ENCODE measurements at places on chromosomes 11 and 22.
A peak's percentile ranks its signal among the peaks of the same experiment; 100 is the strongest.

- DNase-seq = no peak
Observed at GRCh38 chr11:107493117-107493516, 35.5 kb upstream of the CWF19L2 start.

GRCh38 chr22:43886231-43886630 is 5.6 kb downstream of the PNPLA5 start:
- no peak for DNase-seq

- DNase-seq = no peak
Observed at GRCh38 chr11:65114538-65115171, 2.8 kb downstream of the ZNHIT2 start.

DNA sequence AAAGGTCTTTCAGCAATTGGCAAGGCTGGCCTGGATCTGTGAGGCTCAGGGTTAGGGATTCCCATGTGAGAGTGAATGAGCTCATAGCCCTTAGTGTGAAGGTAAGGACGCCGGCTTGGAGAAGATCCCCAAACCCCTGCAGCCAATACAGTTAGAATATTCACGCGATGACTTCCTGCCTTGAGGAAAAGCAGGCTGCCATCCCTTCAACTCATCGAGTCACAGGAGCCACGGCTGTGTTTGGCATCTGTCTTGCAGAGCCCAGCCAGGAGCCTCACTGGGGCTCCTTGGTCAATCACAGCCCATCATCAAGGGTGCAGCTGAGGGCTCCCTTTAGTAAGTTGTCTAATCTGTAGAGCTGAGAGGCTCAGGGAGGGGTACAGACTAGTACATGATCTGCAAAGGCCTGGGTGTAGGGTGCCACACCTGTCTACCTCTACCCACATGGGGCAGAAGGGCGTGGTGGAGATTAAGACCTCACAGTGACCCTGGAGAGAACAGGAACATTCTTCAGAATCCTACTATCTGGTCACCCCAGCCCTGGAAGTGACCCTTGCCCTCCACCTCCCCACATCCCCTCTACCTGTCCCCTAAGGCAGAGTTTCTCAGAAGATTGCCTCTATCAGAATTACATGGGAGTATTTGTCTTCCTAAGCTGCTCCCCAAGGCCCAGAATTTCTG is 18.5 kb downstream of the IL10RA start:
- no peak for DNase-seq

DNA sequence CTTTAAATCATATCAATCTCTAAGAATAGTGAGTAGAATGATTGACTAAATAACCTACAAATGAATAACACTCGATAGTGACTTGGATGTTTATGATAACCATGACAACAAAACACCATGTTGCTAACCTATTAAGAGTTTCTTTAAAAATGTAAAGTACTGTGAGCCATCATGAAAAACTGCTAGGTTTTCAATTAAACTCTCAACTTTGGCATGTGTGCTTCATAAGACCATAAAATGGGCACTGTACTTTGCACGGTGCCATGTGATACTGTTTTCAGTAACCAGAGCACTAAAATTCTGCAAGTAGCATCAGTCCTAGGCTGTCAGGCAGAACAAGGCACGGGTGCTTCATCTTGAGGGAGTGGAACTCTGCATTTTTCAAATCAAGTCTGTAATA is 96.2 kb upstream of the TRIM77 start:
- no peak for DNase-seq

DNA sequence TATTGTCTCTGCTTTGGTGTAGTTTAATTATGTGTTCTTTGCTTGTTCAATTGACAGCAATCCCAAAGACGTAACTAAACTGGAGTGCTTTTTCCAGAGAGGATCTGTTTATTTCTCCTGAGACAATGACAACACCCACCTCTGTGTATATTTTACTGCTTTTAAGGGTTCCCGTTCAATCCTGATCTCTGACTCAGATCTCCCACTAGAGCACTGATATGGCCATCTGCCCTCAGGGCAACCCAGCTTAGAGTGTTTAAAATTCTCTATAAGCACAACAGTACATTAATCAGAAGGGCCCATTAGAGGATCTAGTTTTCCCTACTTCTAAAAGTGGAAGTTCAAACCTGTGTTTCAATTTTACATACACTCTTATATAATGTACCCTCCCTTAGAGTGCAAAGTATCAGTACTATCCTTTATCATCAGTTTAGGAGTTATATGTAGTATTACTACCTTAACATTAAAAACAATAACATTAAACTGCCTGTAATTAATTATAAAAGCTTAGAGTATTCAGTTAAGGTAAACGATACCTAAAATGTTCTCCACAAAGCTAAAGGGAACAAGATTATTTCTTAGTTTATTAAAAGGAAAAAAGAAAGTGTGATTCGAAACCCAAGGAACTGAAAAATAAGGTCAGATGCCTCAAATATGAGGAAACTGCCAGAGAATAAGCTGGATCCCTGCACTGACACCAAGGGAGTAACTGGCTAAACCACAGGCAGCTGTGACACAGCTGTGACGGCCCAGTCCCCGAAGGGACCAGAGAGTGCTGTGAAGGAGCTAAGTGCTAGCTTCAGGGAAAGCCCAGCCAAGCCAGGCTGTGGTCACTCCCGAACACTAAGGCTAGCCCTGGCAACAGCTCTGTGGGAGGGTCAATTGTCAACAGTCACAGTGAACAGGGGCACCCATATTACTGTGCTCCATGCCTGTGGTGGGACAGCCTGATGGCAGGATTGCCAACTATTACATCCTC is 15.2 kb downstream of the UFD1 start:
- DNase-seq = no peak

GRCh38 chr11:64590763-64591221 is at the start of gene SLC22A12:
SLC22A12 (plus strand) TSS chr11:64591220; CDS start chr11:64591557, 337 bp downstream.
- DNase-seq = no peak

GRCh38 chr22:24390576-24390975 is 36.8 kb upstream of the ADORA2A start:
- no peak for DNase-seq

GRCh38 chr22:20922141-20922751 is 5.0 kb downstream of the CRKL start:
- no peak for DNase-seq

DNA sequence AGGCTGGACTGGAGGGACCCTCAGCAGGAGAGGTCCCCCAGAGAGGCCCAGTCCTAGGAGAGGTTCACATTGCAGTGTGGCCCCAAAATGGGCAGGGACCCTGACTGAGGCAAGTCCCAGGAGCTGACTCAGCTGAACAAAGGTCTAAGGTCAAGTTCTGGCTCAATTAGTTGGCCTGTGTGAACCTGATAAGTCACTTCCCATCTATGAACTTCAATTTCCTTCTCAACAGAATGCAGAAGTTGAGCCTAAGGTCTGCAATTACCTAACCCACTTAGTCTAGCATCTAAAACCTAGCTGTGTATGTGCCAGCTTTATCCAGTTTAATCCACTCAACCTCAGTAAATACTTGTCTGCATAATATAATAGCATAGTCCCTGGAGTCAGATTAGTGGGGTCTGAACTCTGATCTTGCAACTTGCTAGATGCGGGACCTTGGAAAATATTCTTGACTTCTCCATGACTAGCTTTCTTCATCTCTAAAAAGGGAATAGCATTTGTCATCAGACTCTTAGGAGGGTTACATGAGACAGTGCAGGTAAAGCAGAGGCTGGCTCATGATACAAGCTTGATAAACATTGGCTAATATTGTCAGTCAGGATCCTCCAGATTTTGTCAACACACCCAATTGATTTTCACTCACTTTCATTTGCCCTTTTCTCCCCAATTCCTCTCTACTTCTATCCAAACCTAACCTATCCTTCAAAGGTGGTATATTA is 465.5 kb downstream of the INSC start:
- DNase-seq = no peak

DNA sequence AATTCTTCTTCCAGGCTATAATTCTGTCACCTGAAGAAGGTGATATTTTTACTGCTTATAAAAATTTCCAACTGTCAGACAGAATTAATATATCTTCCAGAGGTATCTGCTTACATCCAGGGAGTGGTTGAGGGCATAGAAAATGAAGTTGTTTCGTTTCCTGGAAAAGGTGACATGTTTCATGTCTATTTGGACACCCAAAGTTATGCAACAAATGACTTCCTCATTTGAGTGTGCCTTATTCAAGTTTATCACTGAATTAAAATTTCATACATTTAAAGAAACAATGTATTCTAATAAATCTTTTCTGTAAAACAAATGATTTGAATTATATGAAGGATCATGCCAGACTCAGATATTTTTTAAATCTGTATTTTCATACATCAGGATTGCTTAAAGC is 8.5 kb upstream of the GRAMD1B start:
- DNase-seq = no peak

DNA sequence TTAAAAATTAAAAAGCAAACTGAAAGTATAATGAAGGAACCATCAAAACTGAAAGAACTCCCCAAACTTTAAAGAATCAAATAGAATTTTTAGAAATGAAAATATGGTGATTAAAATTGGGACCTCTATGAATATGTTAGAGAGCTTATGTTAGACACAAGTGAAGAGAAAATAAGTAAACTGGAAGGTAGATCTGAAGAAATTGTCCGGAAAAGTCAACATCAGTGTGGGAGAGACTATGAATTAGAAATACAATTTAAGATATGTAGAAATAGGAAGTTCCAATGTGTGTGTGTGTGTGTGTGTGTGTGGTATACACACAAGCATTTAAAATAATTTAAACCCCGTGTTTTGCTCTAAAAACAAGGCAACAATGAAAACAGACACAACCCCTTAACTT is 4.9 kb upstream of the OR8B4 start:
- DNase-seq = no peak

- no peak for DNase-seq
Observed at GRCh38 chr11:6602096-6602940, 1.1 kb downstream of the RRP8 start.

DNA sequence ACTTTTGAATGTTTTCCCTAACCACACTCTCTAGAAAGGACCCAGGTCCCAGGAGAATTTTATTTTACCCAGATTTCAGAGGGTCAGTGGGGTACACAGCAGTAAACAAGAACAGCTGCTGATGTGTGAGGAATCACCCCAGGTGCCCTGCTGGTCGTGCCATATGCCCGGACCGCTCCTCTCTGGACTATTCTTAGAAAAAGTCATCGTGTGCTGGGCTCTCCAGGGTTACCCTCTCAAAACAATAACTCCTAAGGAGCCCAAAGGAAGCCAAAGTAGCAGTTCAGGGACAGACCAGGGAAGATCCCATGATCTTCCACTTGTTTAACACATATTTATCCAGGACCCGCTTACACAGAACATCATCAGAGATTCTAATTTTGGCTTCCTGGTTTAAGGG is 29.7 kb downstream of the LRP4 start:
- DNase-seq = no peak

DNA sequence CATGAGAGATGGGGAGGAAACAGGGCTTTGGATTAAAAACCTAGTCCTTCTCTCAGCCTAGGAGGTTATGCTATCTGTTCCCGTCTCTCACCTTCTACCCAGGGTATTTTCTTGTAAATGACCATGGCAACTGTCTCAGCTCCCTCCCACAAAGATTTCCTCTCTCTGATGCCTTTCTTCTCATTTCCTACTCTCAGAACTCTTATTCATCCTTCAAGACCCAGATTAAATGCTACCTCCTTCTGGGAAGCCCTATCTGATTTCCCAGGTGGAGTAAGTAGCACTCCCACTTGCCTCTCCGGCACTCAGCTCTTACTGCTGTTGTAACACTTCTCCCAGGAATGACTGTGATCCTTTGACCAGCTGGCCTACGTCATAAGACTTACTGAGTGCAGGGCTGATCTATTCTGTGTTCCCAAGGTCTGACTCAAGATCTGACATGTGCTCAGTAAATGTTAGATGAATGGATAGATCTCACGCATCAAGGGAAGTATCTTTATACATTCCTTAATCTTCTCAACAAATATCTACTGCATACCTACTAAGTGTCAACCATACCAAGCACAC is 175.0 kb downstream of the TENM4 start:
- no peak for DNase-seq

GRCh38 chr11:69437876-69438205 is 43.6 kb upstream of the LINC01488 start:
- DNase-seq = no peak

DNA sequence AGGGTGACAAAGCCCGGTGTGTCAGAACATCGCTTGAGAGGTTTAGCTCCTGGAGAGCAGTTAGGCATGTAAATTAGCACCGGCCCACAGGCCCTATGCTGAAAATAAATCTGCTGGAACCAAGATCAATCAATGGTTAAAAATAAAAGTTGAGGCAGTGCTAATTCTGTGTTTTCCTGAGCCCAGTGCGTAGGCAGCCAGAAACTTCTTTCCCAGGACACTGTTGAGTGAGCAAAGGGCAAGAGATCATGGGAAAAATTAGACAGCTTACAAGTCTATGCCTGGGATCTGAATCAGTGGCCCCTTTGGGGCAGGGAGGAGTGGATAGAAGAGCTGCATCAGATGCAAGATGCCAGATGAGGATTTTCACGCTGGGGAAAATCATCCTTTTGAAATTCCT is 539.2 kb downstream of the BUD13 start:
- DNase-seq = no peak

- peak; percentile 22 for DNase-seq
Observed at GRCh38 chr22:43110444-43110926, at the start of gene BIK. BIK (plus strand) TSS chr22:43110750; CDS start chr22:43124023, 13,273 bp downstream.

DNA sequence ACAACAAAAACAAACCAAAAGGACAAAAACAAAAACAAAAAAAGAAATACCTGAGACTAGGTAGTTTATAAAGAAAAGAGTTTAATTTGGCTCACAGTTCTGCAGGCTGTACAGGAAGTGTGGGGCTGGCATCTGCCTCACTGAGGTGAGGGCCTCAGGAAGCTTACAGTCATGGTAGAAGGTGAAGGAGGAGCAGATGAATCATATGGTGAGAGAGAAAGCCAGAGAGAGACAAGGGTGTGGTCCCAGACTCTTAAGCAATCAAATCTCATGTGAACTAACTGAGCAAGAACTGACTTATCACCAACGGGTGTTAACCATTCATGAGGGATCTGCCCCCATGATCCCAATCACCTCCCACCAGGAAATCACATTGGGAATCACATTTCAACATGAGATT is 58.8 kb upstream of the ZBED5 start:
- DNase-seq = no peak

DNA sequence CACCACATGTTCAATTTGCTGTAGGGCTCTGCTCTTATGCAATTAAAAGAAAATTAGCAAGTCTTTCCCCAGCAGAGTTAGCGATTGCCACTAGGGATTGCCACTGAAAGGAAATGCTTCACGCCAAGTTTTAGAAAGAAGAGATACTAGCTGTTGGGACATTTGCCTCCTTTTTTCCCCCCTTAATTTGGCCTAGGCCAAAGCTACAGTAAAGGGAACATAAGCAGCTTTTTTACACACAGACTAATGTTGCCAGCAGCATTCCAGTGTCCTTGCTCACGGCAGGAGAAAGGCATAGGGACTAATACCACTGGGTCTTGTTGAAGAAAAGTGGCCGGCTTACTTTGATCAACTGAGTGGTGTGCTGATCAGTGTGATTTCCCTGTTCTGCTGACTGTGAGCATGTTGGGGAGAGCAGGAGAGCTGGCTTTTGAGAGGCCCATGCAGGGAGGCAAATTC is 71.2 kb downstream of the PHF21A start:
- DNase-seq = no peak

GRCh38 chr11:65906602-65907001 is 6.4 kb upstream of the FOSL1 start:
- DNase-seq = no peak

DNA sequence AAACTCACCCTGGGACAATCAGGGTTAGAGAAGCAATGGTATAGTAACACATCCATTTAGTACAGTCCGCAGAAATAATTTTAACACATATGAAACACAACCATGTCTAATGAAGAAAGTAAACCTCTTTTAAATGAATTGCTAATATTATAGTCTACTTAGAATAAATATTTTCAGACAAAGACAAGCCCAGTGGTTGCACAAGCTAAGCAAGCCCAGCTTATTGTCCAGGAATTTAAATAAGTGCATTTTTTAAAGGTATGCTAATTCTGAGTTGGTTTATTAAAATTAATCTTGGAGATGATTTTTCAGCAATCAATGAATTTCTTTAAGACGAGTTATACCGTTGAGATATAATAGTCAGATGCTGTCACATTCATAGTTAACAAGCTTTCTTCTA is 118.8 kb upstream of the BLID start:
- DNase-seq = no peak

Data from LNCaP clone FGC (cell line).